ENCODE measurements at places on chromosomes 6 and 20.

GRCh38 chr20:13205848-13206434, 15.1 kb upstream of the ISM1 start:
- DNase-seq, result no peak

GRCh38 chr20:50920997-50921396, 10.2 kb downstream of the ADNP start:
- DNase-seq, result no peak

- DNase-seq, result no peak
Measured at GRCh38 chr20:53878262-53879047, 191.9 kb downstream of the BCAS1 start.

GRCh38 chr20:2658414-2659354, 5.3 kb downstream of the IDH3B start:
- DNase-seq, result no peak

GRCh38 chr6:32047855-32048766, 9.9 kb downstream of the CYP21A2 start:
- peak; percentile 18 for DNase-seq

- DNase-seq, result no peak
Measured at GRCh38 chr6:144197919-144198318, 47.6 kb downstream of the STX11 start.

- DNase-seq, result no peak
Measured at GRCh38 chr6:94668876-94669275, 908.5 kb upstream of the MANEA start.

GRCh38 chr6:41022294-41022693, 16.7 kb downstream of the UNC5CL start:
- no peak for DNase-seq

- DNase-seq, result no peak
Measured at GRCh38 chr6:149503872-149504271, 19.1 kb upstream of the ZC3H12D start.

GRCh38 chr20:41268917-41269652, 48.4 kb downstream of the ZHX3 start:
- DNase-seq, result no peak

DNA sequence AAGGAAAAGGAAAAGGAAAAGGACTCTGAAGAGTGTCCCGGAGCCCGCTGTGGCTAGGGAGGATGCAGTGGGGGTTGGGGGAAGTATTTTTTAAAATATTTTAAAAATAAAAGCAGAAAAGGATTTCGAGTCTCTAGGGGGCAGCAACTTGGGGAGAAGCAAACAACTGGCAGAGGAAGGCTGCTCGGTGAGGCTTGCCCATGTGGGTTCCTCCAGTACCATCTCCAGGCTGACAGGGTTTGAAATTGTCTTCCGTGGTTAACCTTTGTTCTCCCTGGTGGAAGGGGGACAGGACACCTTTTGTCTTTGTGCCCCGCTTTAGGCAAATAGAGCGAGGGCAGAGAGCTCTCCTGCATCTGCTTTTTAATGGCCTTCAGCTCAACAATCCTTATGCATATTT, 60.4 kb upstream of the SNX9 start:
- DNase-seq, result no peak

DNA sequence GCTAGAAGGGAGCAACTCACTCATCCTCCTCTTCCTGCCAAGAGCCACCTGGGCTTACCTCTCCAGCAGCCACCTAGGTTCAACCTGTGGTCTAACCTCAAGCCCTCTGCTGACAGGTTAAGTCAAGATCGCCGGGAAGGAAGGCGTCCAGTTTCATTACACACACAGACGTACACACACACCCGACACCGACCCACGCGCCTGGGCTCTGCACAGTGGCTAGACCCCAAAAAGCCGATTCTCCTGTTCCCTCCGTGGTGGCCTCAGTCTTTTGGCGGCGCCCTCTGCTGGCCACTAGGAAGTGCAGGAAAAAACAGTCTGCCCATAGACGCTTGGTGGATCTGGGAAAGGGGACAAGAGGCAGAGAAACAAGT, 52.8 kb downstream of the MRPL14 start:
- DNase-seq, result peak; percentile 82

DNA sequence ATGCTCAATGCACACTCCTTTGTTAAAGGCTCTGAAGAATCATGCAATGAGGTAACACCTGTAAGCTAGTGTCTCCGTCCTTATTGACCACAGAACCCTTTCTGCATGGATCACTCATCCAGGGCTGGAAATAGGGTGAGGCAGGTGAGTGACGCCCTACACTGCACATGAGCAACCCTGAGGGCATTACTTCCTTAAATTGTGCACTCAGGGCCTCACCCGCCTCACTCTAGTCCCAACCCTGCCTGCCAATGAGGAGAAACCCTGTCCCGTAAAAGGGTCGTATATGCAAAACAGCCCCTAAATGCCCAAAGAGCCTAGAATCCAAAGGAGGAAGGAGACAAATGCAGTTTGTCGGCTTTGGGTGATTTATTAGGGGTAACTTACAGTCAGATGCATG, 33.6 kb upstream of the NOP56 start:
- DNase-seq, result no peak

GRCh38 chr6:68233623-68234022, 401.5 kb upstream of the ADGRB3 start:
- DNase-seq, result no peak

- DNase-seq, result no peak
Measured at GRCh38 chr20:49786196-49786595, 26.4 kb upstream of the SLC9A8 start.
